Omental fat pad (tissue), 4 donors: ENCODE measurements at places on chromosomes 6 and 20.

DNA sequence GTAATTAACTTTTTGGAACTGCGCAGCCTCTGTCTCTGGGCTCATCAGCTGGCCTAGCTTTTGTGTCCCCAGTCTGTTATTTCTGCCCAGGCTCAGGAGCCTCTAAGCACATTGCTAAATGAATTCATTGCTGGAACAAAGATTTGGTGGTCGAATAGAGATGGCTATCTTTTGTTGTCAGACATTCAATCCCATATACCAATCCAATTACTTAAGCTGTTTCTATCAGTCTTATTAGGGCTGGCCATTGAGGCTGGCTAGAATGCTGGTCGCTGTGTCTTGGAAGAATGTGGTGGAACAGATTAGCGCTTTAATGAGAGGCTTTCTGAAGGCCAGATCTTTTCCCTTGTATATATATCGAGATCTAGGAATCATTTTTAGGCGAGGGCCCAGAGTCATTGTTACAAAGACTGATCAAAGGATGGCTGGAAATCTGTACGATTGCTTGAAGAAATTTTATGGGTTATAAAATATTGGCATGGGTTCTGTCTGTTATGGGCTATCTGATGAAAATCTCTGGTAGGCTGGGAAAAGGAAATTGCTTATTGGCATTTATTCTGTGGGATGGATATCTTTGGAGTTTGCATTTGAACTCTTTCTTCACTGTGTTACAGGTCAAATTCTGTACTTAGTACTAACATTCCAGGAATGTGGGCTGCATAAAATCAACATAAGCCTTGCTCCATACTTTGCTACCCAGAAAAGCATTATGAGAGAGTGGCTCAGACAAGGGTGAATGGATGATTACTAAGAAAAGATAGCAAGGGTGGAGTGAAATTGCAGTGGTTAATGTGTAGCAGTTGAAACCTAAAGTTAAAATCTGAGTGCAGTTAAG lies 34.8 kb upstream of the JAG1 start:
- no peak for DNase-seq

GRCh38 chr6:21110684-21111083 lies 482.9 kb upstream of the SOX4 start:
- no peak for DNase-seq

DNA sequence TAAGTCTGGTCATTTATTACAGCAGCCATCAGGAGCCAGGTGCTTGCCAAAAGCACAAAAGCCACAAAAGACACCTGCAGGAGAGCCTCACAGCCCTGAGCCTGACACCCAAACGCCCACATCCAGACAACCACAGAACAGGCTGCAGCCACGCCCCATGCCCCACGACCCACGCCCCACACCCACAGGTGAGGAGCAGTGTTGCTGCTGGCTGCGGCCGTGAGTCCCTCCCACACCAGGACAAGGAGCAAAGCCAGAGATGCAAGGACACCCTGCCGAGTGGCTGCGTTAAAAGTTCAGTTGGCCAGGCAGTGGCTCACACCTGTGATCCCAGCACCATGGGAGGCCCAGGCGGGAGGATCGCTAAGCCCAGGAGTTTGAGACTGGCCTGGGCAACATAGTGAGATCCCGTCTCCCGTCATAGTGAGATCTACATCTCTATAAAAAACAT lies 43.0 kb downstream of the SLC2A4RG start:
- DNase-seq: no peak

DNA sequence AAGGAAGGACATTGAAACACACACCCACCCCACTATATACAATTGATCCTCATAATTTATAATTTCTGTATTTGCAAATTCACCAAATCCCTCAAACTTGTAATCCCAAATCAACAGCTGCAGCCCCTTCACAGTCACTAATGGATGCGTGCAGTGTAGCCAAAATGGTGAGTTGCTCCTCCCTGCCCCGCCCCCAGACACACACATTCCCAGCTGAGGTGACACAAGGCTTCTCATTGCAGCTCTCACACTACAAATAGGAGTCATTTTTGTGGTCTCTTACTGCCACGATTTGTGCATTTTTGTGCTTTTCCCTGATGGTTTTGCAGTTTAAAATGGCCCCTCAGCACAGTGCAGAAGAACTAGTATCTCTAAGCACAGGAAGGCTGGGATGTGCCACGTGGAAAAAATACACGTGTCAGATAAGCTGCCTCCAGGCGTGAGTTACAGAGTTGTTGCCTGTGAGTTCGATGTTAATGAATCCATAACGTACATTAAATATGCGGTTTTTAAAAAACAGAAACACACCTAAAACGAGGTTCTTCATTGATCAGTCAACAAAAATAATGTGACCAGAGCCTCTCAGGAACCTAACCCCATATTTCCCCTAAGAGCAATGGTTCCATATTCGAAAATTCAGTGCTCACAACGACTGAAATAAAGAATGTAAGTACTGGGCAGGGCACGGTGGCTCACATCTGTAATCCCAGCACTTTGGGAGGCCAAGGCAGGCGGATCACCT lies 8.2 kb downstream of the ATP9A start:
- no peak for DNase-seq

- DNase-seq: no peak
Measured at GRCh38 chr6:151675746-151676459, 131.6 kb upstream of the ESR1 start.

- no peak for DNase-seq
Measured at GRCh38 chr20:50815162-50815989, 20.5 kb downstream of the BCAS4 start.

DNA sequence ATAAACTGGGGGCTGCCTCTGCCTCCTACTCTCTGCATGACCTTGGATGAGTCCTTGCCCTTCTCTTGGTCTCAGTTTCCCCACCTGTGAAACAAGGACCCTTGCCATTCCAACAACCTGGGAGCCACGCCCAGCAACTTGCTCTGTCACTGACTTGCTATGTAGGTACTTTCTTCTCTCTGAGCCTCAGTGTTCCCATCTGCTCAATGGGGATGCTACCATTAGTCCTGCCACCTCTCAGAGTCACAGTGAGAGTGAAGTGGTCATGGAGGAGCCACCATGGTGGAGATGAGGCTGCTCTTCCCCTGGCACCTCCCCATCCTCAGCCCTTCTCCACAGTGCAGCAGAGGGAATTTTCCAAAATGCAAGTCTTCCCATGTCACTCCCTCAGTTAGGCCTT lies 70.6 kb downstream of the CDH22 start:
- no peak for DNase-seq
